T-helper 2 cell (primary cell): ENCODE measurements at places on chromosomes 1 and 21.

- DNase-seq = no peak
These were observed 18.1 kb downstream of the MAP3K7CL start for GRCh38 chr21:29148530-29148929.

DNA sequence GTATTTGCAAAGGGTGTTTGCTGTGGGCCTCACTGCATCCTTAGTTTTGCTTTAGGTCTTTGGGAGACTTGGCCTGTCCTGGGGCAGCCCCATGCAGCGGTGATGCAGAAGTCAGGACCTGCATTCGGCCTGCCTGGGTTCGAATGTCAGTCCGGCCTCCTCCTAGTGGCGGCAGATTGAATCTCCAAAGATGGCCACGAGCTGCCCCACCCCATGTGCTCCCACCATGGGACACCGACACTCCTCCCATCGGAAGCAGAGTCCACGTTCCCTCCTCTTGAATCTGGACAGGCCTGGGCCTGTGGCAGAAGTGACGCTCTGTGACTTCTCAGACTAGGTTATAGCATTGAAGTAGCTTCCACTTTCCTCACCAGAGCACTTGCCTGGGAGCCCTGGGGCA, 16.3 kb upstream of the NPPB start:
- no peak for DNase-seq

DNA sequence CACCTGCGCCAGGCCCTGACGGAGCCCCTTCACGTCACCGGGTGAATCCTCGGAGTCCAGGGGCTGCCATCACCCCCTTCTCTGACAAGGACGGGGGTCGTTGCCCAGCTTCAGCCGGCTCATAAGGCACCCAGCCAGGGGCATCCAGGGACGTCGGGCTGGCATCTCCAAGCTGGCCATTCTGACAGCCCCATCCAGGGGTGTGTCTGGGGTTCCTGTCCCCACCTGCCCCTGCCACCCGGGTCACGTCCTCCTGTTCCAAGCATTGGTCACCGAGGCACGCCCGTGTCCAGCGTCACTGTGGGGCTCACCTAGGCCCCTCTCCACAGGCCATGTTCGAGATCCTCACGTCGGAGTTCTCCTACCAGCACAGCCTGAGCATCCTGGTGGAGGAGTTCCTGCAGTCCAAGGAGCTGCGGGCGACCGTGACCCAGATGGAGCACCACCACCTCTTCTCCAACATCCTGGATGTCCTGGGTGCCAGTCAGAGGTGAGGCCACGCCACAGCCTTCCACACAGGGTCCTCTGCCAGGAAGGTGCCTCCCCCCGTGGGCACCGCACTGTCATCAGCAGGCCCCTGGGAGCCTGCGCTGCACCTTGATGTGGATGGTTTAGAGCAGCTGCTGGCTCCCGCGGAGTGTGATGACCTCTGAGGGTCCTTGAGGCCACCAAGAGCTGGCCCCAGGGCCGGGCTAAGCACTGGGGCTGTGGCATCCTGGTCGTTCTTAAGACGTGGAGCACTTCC, 14.8 kb downstream of the ARHGEF16 start:
- no peak for DNase-seq

DNA sequence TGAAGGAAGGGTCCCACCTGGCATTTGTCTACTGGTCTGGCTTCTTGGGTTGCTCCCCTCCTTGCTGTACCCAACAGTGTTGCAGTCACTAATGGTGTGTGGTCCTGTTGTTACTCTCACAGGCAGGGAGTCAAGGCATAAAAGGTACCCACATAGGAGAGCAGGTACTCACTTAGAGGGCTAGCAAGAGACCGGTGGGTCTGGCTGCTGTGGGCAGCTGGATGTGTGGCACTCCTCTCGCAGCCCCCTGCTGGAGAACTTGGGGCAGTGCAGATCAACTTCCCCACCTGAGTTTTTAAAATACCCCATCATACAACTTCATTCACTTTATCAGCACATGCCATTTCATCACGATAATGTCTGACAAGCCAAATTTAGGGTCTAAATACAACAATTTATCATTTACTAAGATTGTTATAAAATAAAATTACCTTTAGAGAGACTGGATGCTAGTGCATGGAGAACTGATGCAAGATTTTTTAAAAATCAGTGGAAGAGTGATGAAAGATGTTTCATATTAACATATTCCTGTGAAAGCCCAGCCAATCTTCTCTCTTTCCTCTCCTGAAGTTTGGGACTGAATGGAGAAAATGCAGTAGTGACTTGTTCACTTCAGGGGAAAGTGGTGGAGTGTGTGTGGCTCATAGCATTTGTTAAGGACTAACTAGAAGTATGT, 42.8 kb downstream of the ACP6 start:
- DNase-seq = peak; percentile 40

- DNase-seq = no peak
These were observed 765.8 kb upstream of the TPTE start for GRCh38 chr21:9755611-9756010.
